Naive thymus-derived CD8-positive, alpha-beta T cell (primary cell): ENCODE measurements at places on chromosomes 16 and 17. TPM values are rescaled to one million over a fixed set of nuclear protein-coding genes. Genes with fewer than 3 reads are reported as not detected.

The PEX12 gene
- 6.8 TPM for total RNA-seq

The TENT4B gene
- total RNA-seq = 27.0 TPM

The MYCBPAP gene
- 2.6 TPM for total RNA-seq

The MYO15A gene
- total RNA-seq = 2.0 TPM
